ENCODE measurements at places on chromosomes 4 and X.

DNA sequence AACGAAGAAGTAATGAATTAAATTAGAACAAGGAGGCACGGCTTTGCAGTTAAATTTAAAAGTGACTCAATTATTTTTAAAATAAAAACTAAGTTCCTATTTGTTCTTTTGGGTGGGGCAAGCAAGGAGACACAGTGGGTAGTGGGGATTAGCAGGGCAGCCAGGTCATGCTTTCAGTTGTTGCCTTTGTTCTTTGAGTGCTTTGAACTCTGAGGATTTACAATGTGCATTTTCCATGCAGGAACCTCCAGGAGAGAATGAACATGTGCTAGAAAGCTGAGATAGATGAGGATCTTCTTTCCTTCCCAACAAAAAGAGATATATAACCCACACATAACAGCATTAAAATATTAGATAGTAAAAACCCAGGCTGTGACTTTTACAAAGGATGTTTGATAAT, 420.4 kb upstream of the CTSO start:
- DNase-seq: no peak

DNA sequence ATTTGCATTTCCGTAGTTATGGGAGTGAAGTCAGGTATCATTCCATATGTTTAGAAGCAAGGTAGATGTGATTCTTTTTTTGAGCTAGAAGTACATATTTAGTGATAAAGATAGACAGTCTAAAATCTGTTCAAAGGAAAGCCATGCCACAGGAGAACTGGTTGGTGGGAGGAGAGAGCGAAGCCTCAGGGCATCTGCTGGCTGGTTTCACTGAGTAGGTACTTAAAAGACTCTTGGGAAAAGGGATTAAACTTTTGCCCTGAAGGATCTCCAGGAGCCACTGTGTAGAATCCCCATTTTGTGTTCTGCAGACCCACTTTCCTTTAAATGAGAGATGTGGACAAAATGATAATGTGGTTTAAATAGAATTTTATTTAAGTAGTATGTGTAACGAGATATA, 89.6 kb downstream of the SHROOM2 start:
- DNase-seq: no peak

- no peak for DNase-seq
These were observed 48.1 kb upstream of the IL13RA1 start for GRCh38 chrX:118679290-118679689.

GRCh38 chr4:15756361-15756861, 21.7 kb upstream of the CD38 start:
- peak; percentile 56 for DNase-seq

GRCh38 chr4:108148316-108148715, 20.4 kb downstream of the LEF1 start:
- DNase-seq: no peak

- no peak for DNase-seq
These were observed at the start of gene NAA11 for GRCh38 chr4:79325864-79326328. Gene NAA11 (minus strand): TSS chr4:79326061. CDS start chr4:79325877, 184 bp downstream.

DNA sequence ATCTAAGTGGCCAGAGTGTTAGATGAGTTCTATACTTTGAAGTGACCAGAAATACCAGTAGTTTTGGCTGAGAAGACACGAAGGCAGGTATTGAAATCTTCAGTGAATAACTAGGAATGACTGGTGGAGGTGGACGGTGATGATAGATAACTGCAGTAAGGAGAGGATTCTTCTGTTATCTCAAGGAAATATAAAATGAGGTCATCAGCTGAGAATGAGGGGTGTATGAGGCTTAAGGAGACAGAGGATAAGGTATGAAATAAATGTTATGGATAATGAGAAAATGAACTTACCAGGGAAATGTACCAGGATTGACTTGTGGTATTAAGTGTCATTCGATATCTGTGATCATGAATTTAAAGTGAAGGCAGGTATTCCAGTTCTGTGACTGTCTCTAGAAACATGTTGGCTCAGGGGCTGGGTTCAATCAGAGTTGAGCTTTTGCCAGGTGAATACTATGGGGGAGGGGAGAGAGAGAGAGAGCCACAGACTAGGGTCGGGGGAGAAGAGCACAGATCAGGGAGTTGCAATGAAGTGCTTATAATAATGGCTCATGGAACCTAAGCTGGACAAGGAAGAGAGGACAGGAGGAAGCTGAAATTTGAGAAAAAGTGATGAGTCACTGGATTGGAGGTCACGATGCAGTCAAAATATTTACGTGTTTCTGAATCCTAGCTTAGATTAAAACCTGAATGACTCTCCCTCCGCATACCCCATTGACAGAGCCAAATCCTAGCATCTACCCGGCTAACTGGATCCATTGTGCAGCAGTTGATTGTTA, 37.5 kb upstream of the BRS3 start:
- DNase-seq: no peak

- DNase-seq: no peak
These were observed 18.0 kb downstream of the CRMP1 start for GRCh38 chr4:5874811-5875449.

DNA sequence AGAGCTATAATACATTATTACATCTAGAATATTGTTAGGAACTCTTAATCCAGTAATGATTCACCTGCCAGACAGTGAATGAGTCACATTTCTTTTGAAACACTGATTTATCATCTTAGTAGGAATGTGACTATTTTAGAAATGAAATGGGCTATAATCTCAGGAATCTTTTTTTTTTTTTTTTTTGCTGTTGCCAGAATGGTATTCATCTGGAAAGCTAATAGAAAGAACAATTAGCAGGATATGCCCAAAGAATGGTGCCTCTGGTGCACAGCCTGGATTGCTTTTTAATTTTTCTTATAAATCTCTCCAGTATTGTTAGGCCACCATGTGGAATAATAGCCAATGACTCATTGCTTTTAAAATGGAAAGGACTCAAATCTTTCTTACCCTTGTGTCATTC, 181.1 kb upstream of the SMIM31 start:
- no peak for DNase-seq

DNA sequence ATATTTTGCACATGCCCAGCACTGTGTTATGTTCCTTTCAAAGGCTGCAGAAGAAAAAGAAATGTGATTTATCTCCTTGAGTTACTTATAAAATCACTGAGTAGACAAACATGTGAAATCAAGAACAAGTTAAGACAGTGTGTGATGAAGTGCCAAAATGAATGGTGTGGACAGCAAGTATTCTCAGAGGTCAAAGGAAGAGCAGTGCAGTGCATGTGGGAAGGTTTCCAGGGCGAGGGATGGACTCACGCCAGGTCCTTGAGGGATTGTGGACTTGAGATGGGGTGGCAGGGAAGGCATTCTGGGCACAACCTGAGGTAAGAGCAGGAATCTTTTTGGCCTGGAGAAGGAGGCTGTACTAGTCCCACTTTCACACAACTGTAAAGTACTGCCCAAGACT, 115.5 kb downstream of the FNIP2 start:
- no peak for DNase-seq

DNA sequence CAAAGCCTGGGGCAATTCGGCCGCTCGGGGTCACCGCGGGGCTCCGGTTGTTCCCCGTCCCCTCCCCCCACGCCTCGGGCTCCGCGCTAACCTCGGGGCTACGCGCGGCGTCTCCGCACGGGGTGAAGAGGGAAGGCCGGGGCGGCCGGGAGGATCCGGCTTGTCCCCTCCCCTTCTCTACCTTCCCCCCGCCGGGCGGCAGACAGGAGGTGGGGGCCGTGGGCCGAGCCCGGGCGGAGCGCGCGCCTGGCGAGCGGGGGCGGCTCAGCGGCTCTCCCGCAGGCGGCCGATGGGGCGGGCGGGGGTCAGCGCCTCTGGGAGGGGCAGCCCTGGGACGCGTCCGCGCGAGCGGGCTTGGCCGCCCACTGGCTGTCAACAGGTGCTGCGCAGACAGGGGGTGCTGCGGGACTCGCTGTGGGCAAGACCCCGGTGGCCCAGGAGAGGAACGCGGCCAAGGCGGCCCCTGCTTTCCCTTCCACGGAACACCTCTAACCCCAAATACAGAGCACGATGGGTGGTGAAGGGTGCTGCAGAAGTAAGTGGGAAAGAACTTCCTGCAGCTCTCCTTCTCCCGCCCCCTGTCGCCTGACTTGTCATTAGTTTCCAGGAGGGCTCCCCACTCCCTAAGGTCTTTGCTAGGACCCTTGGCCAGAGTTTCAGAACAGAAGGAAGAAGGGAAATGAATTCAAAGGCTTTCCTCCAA, at the start of gene PDGFC:
PDGFC (minus strand) TSS at position 124 of the 703 bp plus-strand sequence. CDS start 896 bp downstream, outside the sequence.
- DNase-seq: no peak

- DNase-seq: no peak
These were observed 471.5 kb downstream of the PCDH10 start for GRCh38 chr4:133620555-133620954.

Data from activated T-cell treated with anti-CD3 and anti-CD28 coated beads for 4 hours (primary cell).